ENCODE measurements at places on chromosomes 2 and 18.

DNA sequence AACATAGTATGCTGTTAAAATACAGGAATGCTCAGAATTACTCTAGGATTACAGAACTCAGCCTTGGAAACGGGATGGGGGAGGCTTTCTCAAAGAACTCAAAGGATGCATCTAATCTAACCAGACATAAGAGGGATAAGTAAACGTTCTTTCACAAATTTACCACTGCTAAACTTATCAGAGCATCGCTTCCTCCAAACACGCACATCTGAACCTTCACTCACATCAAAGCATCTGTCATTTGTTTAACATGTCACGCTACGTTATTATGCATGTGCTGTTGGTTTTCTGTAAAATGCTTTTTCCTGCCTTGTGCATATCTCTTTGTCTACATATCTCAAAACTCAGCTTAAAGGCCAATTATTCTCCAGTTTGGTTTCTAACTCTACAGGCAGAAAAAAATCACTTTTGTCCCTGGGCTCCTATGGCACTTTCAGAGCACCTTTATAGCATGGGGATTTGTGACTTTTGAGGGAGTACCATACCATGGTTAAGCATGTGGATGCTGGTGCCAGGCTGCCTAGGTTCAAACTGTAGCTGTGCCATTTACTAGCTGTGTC is 106.7 kb upstream of the FSHR start:
- DNase-seq: no peak

DNA sequence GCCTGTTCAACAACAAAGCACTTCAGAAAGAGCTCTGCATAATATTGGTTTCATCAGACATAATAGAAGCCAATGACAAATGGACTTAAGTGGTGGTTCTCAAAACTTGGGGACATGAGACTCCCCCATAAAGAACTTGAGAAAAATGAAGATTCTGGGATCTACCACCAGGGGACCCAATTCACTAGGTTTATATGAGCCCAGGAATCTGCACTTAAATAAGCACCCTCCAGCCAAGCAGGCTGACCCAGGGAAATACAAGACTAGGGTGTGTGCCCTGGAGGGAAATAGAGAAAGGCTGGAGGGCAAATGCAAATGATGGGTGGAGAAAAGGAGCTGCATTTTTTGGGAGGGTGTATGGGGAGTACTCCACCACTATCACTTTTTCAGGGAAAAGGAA is 52.5 kb downstream of the SATB2 start:
- DNase-seq: no peak

DNA sequence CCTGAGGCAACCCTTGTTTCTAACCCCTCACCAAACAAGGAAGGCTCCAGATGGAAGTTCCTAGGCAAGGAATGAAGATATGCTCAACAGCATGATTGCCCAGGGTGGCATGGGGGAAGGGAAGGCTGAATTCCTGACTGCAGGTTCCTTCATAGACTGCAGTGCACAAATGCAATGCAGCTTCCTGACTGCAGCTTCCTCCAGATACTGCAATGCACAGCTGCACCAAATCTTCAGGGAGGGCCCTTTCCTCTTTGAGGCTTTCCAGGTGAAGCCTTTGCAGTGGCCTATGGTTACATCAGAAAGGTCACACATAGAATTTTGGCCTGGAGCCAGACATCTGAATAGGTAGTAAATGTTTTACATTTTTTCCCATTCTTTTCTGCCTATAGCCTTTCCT is 58.8 kb upstream of the DYNAP start:
- DNase-seq: no peak

DNA sequence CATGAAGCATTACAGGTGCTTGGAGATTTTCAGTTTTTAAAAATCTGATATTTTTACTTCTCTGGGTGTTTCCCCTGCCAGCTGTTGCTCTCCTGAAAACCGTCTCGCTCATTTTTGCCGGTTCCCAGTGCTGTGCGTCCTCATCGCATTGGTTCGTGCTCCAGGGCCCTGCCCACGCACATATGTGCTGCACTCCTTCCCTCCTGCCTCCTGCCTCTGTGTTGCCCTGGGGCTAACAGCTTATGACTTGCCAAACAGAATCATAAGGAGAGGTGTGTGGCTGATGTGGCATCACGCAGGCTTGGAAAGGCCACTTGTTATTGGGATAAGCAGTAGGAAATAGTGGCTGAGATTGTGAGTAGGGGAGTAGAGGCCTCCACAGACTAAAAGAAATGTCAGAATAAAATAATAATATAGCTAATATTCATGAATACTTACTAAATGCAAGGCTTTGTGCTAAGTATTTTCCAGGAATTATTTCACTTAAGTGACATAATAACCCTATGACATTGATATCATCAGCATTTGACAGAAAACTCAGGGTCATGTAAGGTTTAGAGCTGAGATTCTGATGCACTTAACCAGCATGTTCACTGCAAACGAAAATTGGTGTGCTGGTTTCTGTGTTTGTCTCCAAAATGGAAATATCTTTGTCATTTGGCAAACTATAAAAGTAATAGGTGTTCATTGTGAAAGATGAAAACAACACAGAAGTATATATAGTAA is 53.5 kb downstream of the SLC4A1AP start:
- no peak for DNase-seq

DNA sequence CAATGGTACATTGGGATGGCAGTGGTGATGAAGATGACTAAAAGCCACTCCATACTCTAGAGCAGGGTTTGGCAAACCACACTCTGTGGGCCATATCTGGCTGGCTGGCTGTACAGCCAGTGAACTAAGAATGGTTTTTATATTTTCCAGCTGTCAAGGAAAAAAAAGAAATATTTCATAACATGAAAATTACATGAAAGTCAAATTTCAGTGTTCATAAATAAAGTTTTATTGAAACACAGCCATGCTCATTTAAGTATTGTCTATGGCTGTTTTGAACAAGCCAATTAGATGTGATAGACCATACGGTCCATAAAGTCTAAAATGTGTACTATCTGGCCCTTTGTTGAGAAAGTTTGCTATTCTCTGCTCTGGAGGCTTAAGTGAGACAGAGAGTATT is 1.5 kb downstream of the TTC21B start:
- no peak for DNase-seq

GRCh38 chr2:68839260-68839833 is 31.9 kb downstream of the BMP10 start:
- no peak for DNase-seq

DNA sequence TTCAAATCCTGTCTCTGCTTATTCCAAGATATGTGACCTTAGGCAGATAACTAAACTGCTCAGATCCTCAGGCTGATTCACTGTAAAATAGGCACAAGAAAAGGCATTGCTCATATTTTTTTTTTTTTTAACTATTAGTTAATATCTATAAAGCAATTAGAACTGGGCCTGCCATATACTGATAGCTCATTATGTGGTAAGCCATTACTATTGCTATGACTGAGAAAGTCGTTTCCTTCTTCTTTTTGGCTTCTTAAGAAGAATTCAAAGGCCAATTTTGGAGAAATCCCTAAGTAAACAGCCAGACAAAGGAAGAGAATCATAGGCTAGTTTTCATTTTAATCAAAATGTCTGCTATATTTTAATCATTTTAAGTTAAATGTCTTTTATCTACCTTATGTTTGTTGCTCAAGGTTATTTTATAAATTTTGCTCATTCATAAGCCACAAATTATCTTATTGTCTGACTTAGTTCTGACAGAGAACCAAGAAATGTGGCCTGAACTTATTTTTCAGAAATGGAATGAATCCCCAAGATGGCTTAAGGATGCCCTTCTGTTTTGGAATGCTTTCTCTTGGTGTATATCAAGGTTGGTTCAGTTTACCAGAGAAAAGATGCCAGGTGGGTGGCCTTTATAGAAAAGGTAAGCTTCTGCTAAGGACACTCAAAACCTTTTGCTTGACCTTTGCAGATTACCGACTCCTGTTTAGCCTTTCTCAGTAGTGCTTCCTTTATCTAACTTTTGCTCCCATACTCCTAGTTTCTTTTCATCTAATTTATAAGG is 21.3 kb upstream of the VRK2 start:
- no peak for DNase-seq

DNA sequence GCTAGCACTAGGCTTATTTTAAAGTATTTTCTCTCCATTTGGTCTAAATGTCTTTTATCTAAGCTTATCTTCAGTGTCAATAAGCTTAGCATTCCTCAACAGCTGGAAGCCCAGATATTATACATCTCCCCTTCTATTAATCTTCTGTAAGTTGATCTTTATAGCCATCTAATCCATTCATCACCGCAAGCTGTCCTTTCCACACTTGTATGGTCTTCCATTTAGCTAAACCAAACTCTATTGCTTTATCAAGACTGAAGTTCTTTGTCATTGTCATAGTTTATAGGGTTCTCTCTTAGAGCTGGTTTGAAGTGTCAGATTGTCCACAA is 101.3 kb upstream of the GPR45 start:
- DNase-seq: no peak

- no peak for DNase-seq
Observed at GRCh38 chr2:69547984-69548715, 95.4 kb downstream of the AAK1 start.

DNA sequence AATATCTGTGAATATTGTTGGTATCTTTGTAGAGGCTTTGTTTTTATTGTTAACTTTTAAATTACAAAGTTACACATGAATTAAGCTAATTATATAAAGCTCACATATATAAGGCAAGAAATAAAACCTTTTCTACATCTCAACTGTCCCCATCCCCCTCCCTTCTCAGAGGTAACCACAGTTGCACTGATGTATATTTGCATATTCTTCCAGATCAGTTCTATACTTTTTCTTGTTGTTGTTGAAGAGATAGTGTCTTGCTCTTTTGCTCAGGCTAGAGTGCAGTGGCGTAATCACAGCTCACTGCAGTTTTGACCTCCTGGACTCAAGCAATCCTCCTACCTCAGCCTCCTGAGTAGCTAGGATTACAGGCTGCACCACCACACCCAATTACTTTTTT is 36.0 kb upstream of the CDC42EP3 start:
- no peak for DNase-seq

DNA sequence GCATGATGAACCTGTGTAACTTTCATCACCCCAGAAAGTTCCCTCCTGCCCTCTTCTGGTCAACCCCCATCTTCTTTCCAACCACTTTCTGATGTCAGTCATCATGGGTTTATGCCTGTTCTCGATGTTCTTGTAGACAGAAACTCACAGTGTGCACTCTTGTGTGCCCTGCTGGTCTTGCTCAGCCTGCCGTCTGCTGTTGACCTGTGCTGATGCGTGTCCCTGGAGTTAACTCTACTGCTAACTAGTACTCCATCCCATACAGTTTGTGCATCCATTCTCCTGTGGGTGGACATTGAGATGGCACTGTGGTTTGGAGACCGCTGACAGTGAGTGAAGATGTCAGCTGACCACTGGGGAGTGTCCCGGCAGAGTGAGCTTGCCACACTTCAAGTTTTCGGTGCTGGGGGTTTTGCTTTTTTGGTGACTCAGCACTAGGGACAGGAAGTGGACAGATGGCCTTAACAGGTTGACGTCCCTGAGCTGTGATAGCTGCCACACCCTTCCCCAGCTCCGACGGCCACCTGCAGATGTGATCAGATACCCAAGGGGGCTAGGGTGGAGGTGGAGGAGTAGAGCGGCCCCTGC is 14.8 kb downstream of the KLHL29 start:
- no peak for DNase-seq

DNA sequence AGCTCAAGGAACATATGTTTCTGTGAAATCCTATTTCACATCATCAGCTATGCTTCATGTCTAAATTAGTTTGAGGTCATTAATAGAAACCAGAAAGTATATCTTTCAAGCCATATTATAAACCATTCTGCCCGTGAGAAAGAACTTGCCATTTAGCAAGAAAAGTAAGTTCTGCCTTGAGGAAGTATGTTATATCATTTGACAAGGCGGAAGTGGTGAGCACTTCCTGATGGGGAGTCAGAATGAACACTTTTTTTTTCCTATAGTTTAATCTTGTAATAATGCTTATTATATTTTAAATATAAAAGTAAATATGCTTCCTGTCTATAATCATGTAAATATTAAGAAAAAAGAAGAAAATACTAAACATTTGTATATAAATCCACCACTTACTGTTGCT is 39.3 kb upstream of the NRXN1 start:
- no peak for DNase-seq

GRCh38 chr2:187710791-187711521 is 156.7 kb upstream of the TFPI start:
- no peak for DNase-seq

- peak; percentile 68 for DNase-seq
Observed at GRCh38 chr2:157443795-157444640, at the start of gene CYTIP. CYTIP (minus strand) TSS chr2:157444089; CDS start chr2:157444020, 69 bp downstream.

DNA sequence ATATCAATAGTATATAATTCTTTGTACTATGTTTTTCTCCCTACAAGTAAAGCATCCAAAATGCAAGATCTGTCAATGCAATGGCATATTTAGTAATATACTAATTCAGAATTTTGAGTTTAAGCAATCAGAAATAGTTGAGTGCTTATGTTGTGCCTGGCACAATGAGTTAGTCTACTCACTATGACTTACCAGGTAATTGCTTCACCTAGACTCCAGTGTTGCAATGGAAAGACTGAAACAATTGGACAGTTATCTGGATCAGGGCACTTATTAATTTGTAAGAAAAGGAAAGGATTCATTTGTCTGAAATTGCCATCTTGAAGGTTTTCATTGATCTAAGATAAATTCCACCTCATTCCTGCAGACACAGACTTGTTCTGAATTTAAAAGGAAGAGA is 97.6 kb upstream of the TCF4 start:
- no peak for DNase-seq

DNA sequence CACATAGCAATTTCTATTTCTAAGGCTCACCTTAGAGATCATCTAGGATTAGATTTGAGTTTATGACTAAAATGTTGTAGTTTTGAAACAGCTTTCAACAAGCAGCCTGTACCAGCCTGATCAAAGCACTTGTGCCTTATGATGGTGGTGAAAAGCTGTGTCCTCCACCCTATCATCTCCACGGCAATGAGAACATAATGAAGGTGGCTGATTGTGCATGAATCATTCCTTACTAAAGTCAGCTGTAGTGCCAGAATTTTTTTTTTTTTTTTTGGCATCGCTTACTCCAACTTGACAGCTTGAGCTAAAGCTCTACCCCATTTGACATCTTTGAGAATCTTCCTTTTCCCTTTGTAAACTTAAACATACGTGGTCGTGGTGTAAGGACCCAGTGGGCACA is 86.0 kb downstream of the DCC start:
- no peak for DNase-seq
